ENCODE measurements at places on chromosomes 1 and 21.
A peak's percentile ranks its signal among the peaks of the same experiment; 100 is the strongest.

GRCh38 chr1:17187051-17187450 is 17.9 kb upstream of the PADI1 start:
- DNase-seq = no peak

DNA sequence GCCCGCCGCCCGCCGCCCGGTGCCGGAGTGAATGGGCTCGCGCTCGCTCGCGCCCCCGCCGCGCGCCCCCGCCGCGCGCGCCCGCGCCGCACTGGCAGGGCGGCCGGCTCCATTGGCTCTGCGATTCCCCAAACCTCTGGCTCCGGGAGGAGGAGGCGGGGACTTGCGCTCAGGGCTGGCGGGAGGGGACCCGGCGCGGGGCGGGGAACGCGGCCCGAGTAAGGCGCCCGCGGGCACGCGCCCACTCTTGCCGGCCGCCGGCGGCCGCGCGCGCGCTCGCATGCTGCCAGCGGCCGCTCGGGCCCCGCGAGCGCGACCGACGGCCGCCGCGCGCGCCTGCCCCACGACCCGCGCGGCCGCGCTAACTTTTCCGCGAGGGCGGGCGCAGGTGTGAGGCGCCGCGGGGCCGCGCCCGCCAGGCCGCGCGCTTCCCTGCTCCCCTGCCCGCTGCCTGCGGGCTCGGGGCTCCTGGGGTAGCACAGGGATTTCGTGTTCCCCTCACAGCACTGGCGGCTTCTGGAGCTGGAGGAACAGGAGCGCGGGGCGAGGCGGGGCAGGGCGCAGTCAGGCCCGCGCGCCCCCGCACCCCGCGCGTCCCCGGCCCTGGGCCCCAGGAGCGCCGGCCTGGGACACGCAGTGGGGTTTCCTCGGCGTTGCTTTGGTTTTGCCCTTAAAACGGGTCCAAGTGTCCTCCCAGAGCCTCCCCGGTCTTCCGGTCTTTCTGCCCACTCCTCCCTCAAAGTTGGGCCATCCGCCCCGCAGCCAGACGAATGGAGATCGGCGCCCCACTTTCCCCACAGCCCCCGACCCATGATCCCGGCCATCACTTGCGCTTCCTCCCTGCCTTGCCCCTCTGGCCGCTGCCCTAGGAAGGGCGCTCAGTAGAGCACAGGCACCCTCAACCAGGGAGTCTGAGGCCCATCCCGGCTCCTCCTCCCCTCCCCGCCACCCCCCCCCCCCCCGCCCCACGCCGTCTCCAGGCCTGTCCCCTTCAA is 101.5 kb downstream of the CASZ1 start:
- DNase-seq = peak; percentile 67

DNA sequence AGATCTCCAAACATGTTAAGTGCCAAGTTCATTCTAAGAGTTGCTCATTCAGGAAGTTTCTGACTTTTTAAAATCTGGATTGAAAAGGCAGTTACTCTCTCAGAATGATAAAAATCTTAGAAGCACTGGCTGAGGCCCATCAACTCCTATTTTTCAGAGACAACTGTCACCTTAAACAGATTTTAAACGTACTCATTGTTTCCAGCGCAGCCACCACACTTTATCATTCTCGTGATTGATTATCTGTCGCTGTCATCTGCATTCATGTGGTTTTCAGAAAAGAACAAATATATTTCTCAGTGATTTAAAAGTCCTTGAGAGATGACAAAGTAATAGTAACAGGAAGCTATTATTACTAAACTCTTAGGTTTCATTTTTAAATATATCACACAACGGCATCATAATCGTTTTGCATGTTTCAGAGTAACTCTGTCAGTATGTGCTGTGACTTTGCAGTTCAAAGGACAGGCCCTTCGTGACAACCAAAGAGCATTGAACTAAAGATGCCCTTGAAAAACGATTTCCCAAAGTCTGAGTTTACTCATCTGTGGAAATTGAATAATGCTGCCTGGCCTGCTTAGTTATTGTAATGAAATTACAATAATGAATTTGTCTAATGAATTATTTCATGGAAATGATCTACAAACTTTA is 14.9 kb upstream of the KCNK1 start:
- DNase-seq = no peak

DNA sequence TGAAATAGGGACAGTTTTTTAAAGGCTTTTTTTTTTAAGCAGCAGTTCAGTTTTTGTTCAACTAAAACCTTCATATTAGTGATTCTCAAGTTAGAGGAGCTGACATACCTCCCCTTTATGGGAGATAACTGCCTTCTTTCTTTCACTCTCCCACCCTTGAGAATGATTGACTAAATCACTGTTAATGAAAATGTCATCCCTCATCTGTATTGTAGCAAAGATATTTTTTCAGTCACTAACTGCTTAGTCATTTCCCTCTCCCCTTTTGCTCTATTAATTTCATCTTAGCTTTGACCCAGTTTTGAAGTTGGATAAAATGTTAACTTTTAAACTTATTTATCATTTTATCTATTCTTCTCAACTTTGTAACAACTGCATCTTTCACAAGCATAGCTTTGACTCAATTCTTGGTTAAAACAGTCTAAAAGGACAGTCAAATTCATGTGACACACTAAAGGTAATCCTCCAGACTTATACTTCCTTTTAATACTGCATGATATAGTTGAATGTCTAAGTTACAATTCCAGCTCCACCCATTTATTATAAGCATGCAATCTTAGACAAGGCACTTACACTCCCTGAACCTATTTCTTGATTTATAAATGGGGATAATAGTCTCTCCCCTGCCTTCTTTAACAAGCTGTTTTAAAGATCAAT is 17.1 kb downstream of the CAPZA1 start:
- DNase-seq = no peak

DNA sequence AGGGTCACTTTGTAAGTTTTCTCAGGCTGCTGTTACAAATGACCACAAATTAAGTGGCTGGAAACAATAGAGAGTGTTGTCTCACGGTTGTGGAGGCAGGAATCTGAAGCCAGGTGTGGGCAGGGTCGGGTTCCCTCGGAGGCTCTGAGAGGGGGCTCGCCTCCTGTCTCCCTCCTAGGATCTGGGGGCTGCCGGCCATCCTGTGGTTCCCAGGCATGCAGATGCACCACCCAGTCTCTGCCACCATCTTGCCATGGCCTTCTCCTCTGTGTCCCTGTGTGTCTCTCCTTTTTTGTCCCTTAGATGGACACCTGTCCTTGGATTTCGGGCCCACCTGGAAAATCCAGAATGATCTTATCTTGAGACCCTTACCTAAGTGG is 4.8 kb downstream of the TP73 start:
- no peak for DNase-seq

GRCh38 chr1:212650228-212650627 is 41.7 kb downstream of the ATF3 start:
- no peak for DNase-seq

- no peak for DNase-seq
These were observed 66.8 kb upstream of the BCL10 start for GRCh38 chr1:85343213-85343611.

DNA sequence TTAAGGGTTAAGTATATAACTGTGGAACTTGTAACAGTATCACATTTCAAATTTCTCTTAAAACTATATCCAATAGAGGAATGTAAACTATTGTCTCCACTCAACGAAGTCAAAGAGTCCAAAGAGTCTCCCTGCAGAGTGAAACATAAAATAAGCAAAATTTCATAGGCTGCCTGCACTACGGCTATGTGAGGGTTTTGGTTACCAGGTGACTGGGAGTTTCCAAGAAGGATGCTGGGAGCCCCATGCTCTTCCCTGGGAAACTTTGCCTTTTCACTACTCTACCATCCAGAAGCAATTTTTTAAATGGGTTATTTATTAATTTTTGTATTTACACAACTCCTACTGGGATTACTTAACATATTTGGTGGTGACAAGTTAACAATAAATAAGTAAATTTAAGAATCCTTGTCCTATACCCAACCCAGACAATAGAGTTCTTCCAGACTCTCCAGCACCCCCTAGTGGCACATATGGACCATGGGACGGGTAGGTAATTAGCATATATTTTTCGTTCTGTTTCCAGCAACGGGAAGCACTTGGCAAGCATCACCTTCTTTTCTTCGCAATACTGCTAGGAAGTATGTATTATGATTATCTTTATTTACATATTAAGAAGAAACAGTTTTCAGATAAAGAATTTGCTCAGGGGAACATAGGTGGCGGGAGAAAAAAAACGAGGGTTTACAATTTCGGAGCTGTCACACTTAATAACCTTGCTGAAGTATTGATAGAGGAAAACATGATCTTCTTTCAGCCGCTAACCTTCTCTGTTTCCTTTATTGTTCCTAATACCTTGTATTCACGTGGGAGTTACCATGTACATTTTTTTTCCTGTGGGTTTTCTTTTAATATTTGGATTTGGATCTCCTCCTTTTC is 3.5 kb downstream of the FMO2 start:
- no peak for DNase-seq

- no peak for DNase-seq
These were observed 48.9 kb downstream of the SKI start for GRCh38 chr1:2276803-2277580.

DNA sequence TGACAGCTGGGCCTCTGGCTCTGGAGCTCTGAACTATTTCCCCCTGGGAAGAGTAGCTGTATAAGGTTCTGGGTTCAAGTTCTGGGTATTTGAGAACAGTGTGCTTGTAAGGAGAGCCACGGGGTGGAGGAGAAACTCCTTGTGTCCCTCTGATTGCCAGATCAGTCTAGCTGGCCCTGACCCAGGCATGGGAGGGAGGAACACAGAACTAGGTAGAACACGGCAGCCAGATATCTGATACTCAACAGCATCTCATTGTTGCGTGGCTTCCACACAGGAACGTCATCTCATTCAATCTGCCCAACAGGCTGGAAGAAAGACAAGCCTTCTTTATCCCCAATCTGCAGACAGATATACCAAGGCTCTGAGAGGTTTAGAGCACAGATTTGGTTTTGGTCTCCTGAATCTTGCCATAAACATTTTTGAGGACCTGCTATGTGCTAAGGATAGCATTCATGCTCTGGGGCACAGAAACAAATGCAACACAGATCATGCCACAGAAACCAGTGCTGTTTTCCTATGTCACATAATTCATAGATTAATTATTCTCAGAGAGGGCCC is 83.8 kb downstream of the PLXNA2 start:
- DNase-seq = no peak

DNA sequence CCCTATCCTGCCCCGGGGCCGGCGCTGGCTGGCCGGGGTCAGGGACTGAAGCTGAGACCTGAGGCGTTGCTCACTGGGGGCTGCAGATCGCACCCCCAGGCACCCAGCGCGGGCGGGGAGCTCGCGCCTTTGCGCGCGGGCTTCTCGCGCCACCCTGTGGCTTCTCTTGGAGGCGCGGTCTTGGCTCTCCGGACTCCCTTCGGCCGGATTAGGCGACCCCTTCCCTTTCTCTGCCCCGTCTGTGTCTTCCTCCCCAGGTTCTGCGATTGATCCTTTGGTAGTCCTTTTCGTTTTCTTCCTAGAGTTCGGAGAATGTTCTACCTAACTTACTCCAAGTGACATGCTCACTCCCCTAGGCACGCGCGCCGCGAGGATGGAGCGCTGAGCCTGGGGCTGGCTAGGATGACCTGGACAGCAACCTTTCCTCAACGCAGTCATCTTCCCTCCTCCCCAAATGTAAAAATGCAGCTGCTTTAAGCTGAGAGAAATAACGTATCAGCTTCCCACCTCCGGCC is 495 bp upstream of the NTRK1 start:
- DNase-seq = no peak

- DNase-seq = no peak
These were observed 27.4 kb downstream of the SYF2 start for GRCh38 chr1:25204797-25205480.

- DNase-seq = no peak
These were observed 27.3 kb downstream of the RRP1 start for GRCh38 chr21:43816611-43817071.
